Thyroid gland (tissue), 4 donors: ENCODE measurements at places on chromosomes 2 and 18. TPM values are rescaled to one million over a fixed set of nuclear protein-coding genes. Genes with fewer than 3 reads are reported as not detected.

DNA sequence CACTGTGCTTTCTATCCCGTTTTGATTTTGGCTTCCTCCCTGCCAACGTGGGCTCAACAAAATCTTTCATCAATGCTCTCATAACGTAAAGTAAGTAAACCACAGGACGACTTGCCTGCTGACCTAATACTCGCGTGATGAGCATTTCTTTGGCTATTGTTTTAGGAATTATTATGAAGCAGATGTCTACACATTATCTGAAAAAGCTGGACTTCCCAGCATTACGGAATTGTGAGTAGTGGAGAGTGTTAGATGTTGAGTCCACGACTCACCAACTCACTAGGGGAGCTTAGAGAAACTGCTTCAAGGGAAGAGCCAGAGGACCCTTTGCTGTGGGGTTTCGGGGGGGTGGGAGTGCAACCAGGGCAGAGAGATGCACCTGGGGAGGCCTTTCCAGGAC lies 21.9 kb downstream of the HJURP start:
- no peak for DNase-seq
- no peaks in the 10 kb centered on the region for H3K27me3 ChIP-seq
- H3K4me3 ChIP-seq, result no peak overlapping the region
- H3K36me3 ChIP-seq, result no peaks in the 10 kb centered on the region

The ANKRD44 gene
- total RNA-seq, result 25.8 TPM

The IL1B gene
- 1.3 TPM for total RNA-seq

- H3K27me3 ChIP-seq, result no peaks in the 10 kb centered on the region
- no peak overlapping the region for H3K27ac ChIP-seq
- H3K4me1 ChIP-seq, result no peaks in the 10 kb centered on the region
- DNase-seq, result no peak
- no peak overlapping the region for H3K4me3 ChIP-seq
Measured at GRCh38 chr2:216626875-216627245, 6.4 kb upstream of the IGFBP2 start.

The CPS1 gene
- 14.9 TPM for total RNA-seq

The PTGR3 gene
- total RNA-seq, result 62.7 TPM
